ENCODE measurements at places on chromosomes 3 and 15.

DNA sequence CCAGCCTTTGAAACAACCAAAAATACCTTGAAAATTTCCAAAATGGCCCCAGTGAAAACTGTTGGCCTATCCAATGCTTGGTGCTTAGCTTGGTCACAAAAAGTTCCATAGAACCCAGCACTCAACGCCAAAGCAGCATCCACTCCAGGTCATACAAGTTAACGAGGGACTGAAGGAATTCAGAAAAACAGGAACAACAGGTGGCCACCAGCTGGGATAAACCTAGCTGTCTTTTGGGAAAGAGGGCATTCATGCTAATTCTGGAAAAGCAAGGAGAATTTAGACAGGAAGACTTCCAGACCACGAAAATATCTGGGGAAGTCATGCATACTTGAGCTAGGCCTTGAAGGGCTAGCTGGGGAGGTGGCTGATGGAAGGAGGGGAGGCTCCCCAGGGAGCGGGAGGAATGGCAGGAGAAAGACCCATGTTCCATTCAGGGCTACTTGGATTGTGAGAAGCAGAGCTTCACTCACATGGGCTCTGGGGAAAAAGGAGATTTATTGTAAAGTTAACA lies 28.6 kb downstream of the COLQ start:
- no peak for DNase-seq

GRCh38 chr3:17307887-17308286 lies 423.1 kb downstream of the PLCL2 start:
- no peak for DNase-seq

GRCh38 chr3:138625707-138626365 lies 17.3 kb downstream of the FAIM start:
- DNase-seq, result no peak

DNA sequence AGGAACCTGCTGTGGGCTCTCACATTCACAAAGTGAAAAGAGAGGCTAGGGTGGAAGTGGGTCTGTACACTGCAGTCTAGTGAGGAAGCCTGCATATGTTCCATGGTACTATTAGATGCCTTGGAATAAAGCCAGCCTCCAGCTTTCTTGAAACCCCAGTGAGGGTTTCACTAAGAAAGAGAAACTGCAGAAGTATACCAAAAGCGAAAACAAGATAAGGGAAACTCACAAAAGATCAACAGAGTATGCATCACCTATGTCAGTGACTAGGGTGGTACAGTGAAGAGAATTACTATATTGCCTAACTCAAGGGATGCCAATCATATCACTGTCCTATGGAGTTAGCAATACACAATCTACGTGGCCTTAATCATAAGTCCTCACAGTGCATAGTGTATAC lies 212.5 kb upstream of the GADL1 start:
- DNase-seq, result no peak

GRCh38 chr15:39486621-39487457 lies 94.0 kb upstream of the THBS1 start:
- no peak for DNase-seq

DNA sequence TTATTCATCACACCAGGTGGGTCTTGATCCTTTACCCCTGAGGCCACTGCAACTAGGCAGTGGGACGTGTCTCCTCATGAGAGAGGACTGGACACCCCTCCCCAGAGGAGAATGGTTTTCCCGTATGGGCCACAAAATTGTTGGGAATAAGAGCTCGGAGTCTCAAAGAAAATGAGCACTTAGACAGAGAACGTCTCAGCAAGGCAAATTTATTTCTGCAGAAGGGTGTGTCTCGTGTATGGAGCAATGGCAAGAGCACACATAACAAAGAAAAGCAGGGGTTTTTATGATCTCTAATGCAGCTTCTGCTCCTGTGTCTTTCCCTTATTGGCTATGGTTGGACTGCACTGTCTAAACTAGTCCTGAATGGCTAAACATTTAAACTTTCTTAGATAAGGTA lies 803.5 kb downstream of the PLOD2 start:
- no peak for DNase-seq

- no peak for DNase-seq
These were observed 2.3 kb downstream of the SQOR start for GRCh38 chr15:45637141-45637540.

- DNase-seq, result no peak
These were observed 50.9 kb downstream of the CCR3 start for GRCh38 chr3:46293035-46293724.

- no peak for DNase-seq
These were observed 40.8 kb upstream of the SPTSSB start for GRCh38 chr3:161412123-161412522.

- DNase-seq, result no peak
These were observed 89.3 kb upstream of the IGSF10 start for GRCh38 chr3:151550025-151550618.

DNA sequence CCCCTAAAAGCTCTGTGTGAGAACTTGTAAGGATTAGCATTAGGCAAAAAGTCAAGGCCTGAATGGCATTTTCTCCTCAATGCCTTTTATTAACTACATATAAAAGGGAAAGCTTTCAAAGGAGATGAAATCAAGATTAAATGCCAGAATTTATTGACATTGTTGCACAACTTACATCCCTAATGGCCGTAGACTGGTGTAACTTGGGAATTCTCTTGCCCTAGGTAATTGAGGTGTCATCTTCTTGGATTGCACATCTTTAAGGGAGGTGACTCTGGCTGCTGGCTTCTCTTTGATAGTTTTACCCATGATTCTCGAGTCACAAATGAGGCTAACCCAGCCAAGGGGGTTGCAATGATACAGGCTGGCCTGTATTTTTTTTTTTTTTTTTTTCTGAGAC lies 249.1 kb downstream of the TBL1XR1 start:
- no peak for DNase-seq

GRCh38 chr3:69823743-69824142 lies 84.5 kb downstream of the MITF start:
- no peak for DNase-seq

- no peak for DNase-seq
These were observed 37.3 kb upstream of the POU1F1 start for GRCh38 chr3:87313641-87314040.

DNA sequence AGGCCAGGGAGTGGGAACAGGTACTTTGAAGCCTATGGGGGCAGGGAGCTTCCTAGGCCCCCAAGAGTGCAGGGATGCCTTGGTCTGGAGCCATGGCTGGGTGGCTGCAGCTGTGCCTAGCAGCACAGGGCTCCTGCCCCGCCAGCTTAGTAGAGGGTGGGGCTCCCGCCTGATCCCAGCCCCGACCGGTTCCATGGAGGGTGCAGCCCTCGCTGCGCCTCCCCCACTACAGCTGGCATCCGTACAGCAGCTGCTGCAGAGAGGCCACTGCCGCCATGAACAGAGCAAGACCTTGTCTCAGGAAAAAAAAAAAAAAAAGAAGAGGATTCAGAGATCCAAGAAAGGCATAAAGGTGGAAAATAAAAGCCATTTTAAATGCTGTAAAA lies 277.2 kb downstream of the UBE2E2 start:
- DNase-seq, result no peak

DNA sequence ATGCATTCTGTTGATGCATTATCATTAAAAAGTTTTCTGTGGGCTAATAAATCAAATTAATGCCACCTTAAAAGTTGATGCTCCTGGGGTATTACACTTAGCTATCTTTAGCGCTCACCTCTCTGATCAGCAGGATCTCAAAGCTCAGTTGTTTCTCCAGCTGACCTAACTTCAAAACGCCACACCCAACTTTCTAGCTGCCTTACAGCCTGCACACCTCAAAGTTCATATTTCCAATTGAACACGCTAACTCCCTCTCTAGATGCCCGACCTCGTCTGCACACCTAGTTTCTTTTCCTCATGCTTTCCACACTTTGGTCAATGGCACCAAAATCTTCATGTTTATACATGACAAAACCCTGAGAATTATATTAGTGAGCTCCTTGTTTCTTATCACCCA lies 98.2 kb upstream of the AGTR1 start:
- no peak for DNase-seq

DNA sequence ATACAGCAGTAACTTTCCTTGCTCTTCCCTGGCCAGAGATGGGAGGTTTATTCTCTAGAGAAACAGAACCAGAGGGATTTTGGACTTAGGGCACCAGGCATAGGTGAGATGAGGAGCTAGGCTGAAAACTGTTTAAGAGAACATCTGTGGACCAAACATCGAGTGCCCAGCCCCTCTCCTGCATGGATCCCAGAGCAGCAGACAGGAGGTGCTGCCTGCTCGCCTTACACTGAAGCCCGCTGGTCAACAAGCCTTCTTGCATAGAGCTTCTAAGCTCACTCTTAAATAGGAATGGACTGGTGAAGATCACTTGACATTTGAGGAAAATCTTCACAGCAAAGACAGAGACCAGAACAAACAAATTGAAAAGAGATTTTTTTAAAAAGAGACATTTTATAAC lies 41.2 kb downstream of the PARP15 start:
- DNase-seq, result no peak

GRCh38 chr3:55189359-55189801 lies 261.5 kb upstream of the LRTM1 start:
- no peak for DNase-seq

- DNase-seq, result no peak
These were observed 167.5 kb downstream of the EBLN2 start for GRCh38 chr3:73228959-73229358.

DNA sequence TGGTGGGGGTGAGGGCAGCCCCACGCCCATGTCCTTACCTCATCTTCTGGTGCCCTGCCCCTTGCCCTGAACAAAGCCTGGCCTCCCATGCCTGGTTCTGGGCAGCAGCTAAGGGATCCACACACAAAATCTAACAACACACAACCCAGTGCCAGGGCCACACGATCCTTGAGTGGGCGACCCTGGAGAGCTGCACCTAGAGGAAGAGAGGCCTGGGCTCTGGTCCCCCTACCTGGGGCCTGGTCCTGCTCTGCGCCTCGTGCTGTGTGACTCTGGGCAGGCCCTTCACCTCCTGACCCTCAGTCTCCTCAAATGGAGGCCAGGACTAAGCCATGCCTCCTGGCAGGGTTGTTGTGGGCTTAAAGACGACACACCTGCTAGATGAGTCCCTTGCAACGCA lies 20.0 kb upstream of the C3orf22 start:
- no peak for DNase-seq

- no peak for DNase-seq
These were observed 11.3 kb downstream of the TMEM266 start for GRCh38 chr15:76070921-76071635.

DNA sequence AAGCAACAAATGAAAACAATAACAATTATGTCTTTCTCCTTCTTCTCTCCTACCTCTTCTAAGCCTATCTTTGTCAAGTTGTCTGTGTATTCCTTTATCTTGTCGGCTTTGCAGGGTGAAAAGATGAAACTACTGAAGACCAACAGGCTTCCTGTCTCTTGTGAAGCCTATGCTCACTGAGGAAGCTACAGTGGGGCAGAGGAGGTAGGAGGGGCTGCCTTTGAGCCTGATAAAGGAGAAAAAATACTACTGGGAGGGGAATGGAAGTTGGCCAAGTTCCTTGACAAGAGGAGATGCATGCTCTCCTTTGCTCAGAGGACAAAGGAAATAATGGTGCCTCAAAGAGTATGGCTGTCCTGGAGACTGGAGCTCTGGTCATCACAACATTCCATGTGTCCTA lies 92.0 kb downstream of the IGSF11 start:
- peak; percentile 44 for DNase-seq

- DNase-seq, result no peak
These were observed 28.4 kb downstream of the SMAD6 start for GRCh38 chr15:66730168-66731021.

GRCh38 chr3:55044486-55044885 lies 116.6 kb upstream of the LRTM1 start:
- DNase-seq, result peak; percentile 78

DNA sequence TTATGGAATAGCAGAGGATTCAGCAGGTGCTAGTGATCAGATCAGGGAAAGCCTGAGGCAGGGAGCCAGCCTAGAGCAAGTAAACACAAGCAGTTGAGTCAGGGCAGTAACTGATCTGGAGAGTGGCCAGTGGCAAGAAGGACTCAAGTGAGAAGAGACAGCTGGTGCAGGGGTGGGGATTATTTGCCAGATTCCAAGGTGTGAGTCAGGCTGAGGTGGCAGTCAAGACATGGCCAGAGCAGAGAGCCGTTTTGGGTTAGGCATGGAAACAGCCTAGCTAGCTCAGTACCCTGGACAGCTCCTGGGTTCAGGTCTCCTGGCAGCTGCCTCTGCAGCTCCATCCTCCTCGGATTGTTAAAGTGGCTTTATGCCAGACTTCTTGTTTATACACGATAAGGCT lies 281.9 kb upstream of the ONECUT1 start:
- DNase-seq, result peak; percentile 92

GRCh38 chr3:12049675-12050074 lies 45.5 kb downstream of the SYN2 start:
- no peak for DNase-seq

- no peak for DNase-seq
These were observed 134.9 kb downstream of the MBNL1 start for GRCh38 chr3:152403632-152404066.
